ENCODE measurements at places on chromosomes 1 and 21.

DNA sequence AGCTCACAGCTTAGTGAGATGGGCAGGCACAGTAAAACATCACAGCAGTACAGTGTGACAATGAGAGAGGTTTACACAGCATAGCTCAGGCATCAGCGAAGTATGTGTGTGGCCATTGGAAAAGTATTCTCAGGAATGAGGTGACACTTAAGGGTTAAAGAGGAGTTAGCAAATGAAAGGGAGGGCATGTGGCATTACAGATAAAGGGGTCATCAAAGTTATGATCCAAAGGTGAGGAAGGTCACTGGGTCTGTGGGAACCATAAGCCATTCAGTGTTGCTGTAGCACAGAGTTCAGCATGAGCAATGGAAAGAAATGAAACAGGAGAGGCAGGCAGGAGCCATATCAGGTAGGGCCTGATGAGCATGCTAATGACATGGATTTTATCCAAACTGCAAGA lies 4.5 kb upstream of the C8B start:
- DNase-seq: no peak

DNA sequence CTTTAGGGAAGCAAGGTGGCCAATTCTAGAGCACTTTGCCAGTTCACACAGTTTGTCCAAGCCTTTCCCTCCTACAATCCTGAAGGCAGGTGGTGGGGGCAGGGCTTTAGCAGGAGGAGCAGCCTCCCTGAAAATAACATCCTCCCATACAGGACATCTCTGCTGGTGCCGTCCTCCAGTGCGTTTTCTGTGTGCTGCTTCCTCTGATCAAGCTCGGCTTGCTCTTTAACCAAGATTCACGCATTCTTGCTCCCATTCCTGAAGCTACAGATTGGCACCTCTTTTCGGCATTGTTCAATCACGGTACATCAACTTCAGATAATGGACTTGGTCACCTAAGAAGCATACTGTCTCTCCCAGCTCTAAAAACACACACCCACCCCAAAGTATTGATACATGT lies 7.5 kb upstream of the DPT start:
- no peak for DNase-seq

DNA sequence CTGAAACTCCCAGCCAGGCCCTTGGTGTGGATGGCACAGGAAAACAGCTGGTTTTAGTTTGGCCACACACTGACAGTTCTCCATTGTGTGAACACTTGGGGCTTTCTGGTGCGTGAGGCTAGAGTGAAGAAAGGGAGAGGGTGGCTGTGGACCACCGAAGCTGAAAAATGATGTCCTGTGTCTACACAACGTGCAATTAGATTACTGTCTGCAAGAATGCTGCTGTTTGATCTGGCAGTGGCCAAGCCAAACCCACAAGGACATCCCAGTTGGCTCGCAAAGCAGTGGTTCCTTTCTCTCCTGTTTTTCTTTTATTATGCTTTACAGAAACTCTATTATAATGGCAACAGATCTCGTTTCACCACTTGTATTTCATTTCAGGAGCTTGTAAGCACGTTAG lies 58.9 kb downstream of the ERG start:
- no peak for DNase-seq

DNA sequence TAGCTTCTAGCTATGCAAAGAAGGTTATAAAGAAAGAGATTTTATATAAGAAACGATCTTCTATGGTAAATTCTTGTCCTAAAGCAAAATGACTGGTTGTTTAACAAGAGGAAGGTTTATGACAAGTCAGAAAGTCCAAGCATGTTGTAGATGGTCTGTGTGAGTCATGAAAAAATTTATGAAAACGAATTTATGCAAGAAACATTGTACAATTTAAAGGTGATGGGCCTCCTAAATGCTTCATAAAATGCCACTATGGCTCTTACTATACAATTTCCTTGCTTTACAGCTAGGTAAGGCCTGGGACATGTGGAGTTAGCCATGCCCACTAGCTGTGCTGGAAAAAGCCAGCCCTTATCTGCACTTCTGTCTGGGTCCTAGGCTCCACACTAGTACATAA lies 125.4 kb downstream of the PTGER3 start:
- DNase-seq: no peak

- DNase-seq: peak; percentile 21
Observed at GRCh38 chr1:64745181-64745985, 508 bp downstream of the RAVER2 start.

GRCh38 chr1:17904290-17904689 lies 149.2 kb downstream of the ACTL8 start:
- no peak for DNase-seq

- DNase-seq: no peak
Observed at GRCh38 chr1:203944651-203945404, 83.4 kb downstream of the SNRPE start.

DNA sequence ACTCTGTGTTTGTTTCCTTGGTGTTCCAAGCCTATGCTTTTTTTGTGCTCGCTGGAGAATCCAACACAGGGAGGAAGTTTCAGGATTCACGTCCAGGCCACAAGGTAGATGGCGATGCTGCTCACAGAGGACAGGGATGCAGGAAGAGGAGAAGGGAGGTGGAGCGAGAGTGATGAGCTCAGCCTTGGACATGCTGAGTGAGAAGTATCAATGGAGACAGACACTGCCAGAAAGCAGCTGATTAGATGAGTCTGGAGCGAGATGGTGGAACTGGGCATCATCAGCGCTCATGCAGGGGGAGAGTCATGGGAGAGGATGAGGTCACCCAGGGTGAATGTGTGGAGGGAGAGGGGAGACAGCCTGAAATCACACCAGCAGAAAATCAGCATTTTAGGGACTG lies 110.0 kb downstream of the GLUL start:
- DNase-seq: no peak

GRCh38 chr1:186482661-186483255 lies 21.8 kb upstream of the PDC start:
- peak; percentile 27 for DNase-seq

Measured in NCI-H446 treated with DMSO at 0.1 percent for 48 hours (cell line).